AG04450 (cell line): ENCODE measurements at places on chromosomes 2 and 18. TPM values are rescaled to one million over a fixed set of nuclear protein-coding genes. Genes with fewer than 3 reads are reported as not detected.

DNA sequence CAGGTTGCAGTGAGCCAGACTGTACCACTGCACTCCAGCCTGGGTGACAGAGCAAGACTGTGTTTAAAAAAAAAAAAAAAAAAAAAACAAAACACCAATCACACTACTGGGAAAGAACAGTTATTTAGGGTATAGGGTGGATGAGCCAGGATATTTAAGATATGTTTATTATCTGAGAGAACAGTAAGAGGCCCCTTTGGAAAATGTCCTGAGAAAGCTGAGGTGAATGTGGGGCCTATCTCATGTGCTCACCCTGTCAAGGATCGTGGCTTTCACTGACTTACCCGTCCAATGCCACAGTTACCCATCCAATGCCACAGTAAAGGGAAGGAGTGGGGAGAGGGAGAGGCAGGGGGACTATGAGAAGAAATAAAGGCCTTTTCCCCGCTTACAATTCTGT is 19.9 kb upstream of the ENOSF1 start:
- DNase-seq: no peak

GRCh38 chr18:63097178-63097577 is 222.4 kb downstream of the BCL2 start:
- DNase-seq: no peak

- no peak for DNase-seq
Measured at GRCh38 chr2:189657867-189658266, 3.4 kb upstream of the ASNSD1 start.

- DNase-seq: no peak
Measured at GRCh38 chr2:45683292-45683691, 31.8 kb downstream of the PRKCE start.

- no peak for DNase-seq
Measured at GRCh38 chr2:48107326-48107925, 201.1 kb upstream of the FBXO11 start.

GRCh38 chr2:48433682-48434081 is 96.3 kb upstream of the STON1 start:
- no peak for DNase-seq

Gene TDRD15
- not detected in 2 replicates for polyA plus RNA-seq

Gene G6PC2
- not detected in 2 replicates for polyA plus RNA-seq

Gene ACTG2
- polyA plus RNA-seq: 641 and 956 TPM in 2 replicates

Gene EFR3B
- polyA plus RNA-seq: 0.09 and 0.14 TPM in 2 replicates

Gene TMEM18
- 29.8 and 40.9 TPM in 2 replicates for polyA plus RNA-seq

Gene QPCT
- 8.3 and 11.2 TPM in 2 replicates for polyA plus RNA-seq

Gene CRYGD
- polyA plus RNA-seq: not detected in 2 replicates
